ENCODE measurements at places on chromosomes 1 and 21.

DNA sequence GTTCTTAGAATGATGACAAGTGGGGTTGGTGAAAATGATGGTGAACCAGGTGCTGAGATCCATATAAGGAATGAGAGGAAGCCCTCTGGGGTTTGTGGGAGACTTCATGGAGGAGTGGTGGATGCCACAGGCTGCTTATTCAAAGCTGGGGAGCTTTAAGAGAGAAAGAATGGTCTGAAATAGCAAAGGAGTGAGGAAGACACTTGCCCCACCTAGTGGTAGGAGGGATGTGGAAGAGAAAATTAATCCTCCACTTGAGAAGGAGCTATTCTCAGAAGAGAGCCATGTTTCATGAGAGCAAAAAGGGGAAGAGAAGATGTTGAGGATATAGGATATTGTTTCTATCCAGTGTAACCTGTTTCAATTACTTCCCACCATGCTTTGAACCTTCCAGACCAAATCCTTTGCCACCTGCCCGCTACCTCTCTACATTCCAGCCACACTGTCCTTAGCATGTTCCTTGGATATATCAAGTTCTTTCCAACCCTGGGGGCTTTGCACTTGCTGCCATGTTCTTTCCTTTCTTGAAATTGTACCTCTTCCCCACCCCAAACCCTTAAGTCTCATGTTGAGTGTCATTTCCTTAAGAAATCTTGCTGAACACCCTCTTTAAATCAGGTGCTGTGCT, 19.6 kb upstream of the ZNF648 start:
- no peak for DNase-seq

- peak; percentile 49 for DNase-seq
Observed at GRCh38 chr1:220527279-220527907, 543 bp upstream of the MARK1 start.

- no peak for DNase-seq
Observed at GRCh38 chr1:229563241-229563640, 4.7 kb upstream of the ABCB10 start.

- DNase-seq, result peak; percentile 22
Observed at GRCh38 chr1:53365437-53366063, 37.7 kb upstream of the LRP8 start.

- DNase-seq, result no peak
Observed at GRCh38 chr1:34977210-34977471, 8.0 kb downstream of the TMEM35B start.

- DNase-seq, result peak; percentile 78
Observed at GRCh38 chr1:220776720-220777326, 9.9 kb upstream of the MTARC1 start.

DNA sequence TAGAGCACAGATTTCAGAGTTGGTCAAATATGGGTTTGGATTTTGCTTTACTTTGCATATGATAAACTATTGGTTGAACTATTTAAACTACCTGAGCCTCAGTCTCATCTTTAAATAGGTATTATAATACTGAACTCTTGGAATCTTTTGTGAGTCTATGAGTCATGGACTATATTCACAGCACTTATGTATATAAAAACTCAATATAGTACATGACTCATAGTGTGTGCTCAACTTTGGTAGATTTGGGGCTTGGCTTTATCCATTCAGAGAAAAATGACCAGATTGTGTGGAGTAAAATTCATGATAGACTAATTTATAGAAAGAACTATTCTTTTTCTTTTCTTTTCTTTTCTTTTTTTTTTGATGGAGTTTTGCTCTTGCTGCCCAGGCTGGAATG, 28.7 kb downstream of the FCRL3 start:
- no peak for DNase-seq

DNA sequence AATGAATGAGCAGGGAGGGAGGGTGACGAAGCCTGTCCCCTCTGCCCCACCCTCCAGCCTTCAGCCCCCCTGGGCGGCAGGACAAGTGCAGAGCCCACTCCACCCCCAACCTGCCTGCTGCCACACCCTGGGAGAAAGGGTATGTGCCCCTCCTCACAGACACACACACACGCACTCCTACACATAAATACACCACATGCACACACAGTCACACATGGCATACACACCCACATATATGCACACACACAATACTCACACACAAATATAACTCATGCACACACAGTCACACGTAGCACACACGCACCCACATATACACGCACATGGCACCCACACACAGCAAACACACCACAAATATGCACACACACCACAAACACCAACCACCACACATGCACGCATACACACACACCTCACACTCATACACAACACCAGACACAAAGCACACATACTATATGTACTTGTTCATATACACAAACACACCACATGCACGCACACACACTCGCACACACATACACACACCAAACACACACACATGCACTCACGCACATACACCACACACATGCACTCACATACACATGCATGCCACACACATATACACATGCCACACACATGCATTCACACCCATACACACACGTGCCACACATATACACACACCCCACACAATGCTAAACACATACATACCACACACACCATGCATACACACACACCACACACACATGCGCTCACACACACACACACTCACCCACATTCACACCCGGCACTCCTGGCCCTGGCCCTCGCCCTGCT, 16.4 kb downstream of the ITGB2 start:
- DNase-seq, result no peak

DNA sequence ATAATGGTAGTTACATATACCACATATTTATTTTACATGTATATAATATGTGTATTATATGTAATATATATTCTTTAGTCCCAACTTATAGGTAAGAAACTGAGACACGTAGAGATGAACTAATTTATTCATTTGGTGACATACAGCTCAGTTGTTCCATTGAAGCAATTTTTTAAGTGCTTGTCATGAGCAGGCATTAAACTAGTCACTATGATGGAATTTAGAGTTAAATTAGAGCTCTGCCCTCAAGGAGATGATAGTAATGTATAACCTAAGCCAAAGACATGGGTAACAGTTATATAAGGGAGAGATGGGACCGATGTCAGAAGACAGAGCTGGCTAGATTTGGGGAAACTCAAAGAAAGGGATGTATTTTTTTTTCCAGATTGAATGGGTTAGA, 83.0 kb downstream of the ST6GALNAC5 start:
- DNase-seq, result no peak

GRCh38 chr1:171245458-171246064, 2.7 kb upstream of the FMO1 start:
- DNase-seq, result no peak

DNA sequence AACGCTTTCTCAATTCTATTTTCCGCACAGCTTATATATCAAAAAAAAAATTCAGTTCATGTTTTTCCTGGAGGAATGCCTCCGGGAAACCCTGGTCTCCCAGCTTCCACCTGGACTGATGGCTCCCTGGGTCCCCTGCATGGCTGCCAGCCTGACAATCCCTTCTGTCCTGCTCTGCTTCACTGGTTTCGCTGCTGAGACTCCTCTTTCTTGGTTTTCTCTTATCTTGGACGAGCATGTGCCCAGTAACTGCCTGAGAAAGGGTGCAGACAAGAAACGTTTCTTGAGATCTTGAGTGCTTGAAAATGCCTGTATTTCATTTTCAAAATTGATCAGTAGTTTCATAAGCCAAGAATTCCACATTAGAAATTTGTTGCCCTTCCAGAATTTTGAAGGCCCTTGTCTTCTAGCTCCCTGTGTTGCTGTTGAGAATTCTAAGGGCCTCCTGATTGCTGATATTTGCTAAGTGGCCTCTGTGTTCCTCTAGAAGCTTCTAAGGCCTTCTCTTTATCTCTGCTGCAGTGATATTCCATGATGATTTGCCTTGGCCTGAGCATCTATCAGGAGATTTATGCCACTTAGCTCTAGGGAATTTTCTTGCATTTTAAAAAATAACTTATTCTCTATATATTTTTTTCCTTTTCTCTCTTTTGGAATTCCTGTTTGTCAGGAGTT, 44.7 kb downstream of the ETS2 start:
- DNase-seq, result no peak

DNA sequence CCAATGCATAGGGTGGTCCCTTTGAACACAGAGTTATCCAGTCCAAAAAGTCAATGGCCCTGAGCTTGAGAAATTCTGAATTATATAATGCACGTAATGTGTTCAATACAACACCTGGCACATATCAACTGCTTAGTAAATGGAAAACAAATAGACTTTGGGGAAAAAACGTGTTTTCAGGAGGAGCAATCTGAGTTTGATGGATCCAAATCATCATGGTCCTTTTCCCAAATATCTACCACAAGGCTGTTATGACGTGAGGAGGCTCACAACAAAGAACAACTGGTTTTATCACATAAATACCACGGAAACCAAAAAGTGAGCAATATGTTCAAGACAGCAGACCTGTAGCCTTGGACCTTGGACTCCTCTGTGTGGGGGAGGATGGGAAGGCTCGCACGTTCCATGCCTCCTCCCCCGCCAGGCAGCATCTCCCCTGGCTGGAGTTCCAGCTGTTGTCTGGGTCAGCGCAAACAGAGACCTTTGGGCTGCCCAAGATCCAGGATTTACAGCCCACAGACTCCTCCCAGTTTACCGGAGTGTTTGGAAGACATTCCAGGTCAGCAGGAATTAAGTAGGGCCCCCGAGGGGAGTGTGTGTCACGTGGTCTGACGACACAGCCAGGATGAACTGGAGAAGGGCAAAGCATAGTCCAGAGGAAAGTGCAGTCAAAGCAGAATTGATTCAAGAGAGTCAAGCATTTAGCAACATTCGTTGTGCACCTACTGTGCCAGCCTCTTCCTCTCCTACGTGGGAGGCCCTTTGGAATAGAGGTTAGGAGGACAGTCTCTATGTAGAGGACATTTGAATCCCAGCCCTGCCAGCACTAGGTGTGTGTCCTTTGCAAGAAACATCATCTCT, 32.2 kb upstream of the MED18 start:
- DNase-seq, result no peak
